Endothelial cell (in vitro differentiated cells): ENCODE measurements at places on chromosomes 12 and 14.
A peak's percentile ranks its signal among the peaks of the same experiment; 100 is the strongest.

GRCh38 chr12:10453156-10453555 lies at the start of gene KLRC1:
TSS of gene KLRC1 (minus strand) at chr12:10453377. CDS start at chr12:10451156, 2,221 bp downstream.
- no peak for DNase-seq
- H3K27ac ChIP-seq, result no peak within 1 kb of the TSS
- no peaks in the 10 kb centered on the region for H3K27me3 ChIP-seq
- H3K4me3 ChIP-seq, result no peak within 1 kb of the TSS

DNA sequence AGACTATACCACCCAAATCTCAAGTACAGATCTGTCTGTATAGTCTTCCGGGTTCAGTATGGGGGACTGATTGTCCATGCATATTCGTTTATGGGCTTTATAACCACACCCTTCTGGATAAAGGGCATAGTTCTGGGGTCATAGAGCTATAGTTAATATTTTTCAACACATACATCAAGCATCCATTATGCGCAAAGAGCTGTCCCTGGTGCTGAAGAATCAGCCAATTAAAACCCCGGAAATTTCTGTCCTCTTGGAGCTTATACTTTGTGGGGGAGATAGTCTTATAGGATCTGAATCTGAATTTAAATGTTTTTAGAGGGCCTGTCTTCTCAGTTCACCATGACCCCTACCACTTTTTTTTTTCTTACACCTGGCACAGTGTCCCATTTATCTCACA lies 256.7 kb downstream of the SUDS3 start:
- H3K36me3 ChIP-seq, result no peaks in the 10 kb centered on the region
- peaks cover 2% of the 10 kb centered on the region for H3K27me3 ChIP-seq
- DNase-seq, result no peak

GRCh38 chr14:102408724-102409123 lies 46.0 kb downstream of the TECPR2 start:
- H3K27ac ChIP-seq, result no peak overlapping the region
- no peaks in the 10 kb centered on the region for H3K27me3 ChIP-seq
- peaks cover 2% of the 10 kb centered on the region for H3K4me1 ChIP-seq
- DNase-seq, result no peak

GRCh38 chr14:55654243-55654642 lies 74.2 kb downstream of the KTN1 start:
- H3K27ac ChIP-seq, result no peak overlapping the region
- DNase-seq, result no peak
- H3K36me3 ChIP-seq, result peaks cover 15% of the 10 kb centered on the region
- H3K27me3 ChIP-seq, result no peaks in the 10 kb centered on the region
- H3K4me3 ChIP-seq, result no peak overlapping the region

- peaks cover 44% of the 10 kb centered on the region for H3K4me1 ChIP-seq
- H3K27ac ChIP-seq, result no peak overlapping the region
- H3K4me3 ChIP-seq, result no peak overlapping the region
- DNase-seq, result no peak
- peaks cover 4% of the 10 kb centered on the region for H3K36me3 ChIP-seq
These were observed 10.7 kb upstream of the KRT80 start for GRCh38 chr12:52202361-52203078.

DNA sequence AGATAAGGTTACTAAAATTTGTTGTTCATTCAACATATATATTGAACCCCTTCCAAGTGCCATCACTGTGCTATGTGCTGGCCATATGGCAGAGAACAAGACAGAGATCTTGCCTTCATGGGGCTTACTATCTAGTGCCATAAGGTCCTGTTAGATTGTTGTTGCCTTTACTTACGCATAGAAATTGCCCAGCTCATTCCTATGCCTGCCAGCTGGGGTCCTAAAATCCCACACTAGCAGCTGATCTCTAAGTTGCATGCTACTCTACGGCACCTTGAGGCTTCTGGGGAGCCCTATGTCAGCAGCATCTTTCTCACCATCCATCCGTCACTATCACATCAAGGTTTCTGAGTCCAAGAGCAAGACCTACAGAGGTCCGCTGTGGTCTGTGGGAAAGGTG lies 1.4 kb upstream of the KCNK10 start:
- H3K4me3 ChIP-seq, result no peak overlapping the region
- peaks cover 8% of the 10 kb centered on the region for H3K4me1 ChIP-seq
- DNase-seq, result no peak
- no peak overlapping the region for H3K27ac ChIP-seq

DNA sequence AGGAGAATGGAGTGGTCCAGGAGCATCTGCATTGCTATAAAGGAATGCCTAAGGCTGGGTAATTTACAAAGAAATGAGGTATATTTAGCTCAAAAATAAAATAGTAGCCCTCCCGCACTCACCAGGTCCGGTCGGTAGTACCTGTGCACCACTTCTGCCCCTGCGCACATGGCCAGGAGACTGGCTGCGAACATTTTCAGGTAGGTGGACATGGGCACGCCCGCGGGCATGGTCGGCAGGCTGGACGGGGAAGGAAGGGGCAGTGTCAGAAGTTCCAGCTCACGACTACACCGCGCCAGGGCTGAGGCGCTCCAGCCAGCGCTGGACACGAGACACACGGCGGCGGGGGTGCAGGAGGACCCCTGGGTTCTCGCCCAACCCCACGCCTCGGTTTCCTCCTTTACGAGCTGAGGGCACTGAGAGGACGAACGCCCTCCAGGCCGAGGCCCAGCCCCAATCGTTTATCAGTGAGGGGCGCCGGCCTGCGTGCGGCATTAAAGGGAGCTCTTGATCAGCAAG lies 9.1 kb upstream of the TDG start:
- DNase-seq, result no peak
- peak overlapping the region; percentile 95 for H3K27ac ChIP-seq
- H3K4me1 ChIP-seq, result peaks cover 16% of the 10 kb centered on the region
- H3K36me3 ChIP-seq, result peaks cover 16% of the 10 kb centered on the region

DNA sequence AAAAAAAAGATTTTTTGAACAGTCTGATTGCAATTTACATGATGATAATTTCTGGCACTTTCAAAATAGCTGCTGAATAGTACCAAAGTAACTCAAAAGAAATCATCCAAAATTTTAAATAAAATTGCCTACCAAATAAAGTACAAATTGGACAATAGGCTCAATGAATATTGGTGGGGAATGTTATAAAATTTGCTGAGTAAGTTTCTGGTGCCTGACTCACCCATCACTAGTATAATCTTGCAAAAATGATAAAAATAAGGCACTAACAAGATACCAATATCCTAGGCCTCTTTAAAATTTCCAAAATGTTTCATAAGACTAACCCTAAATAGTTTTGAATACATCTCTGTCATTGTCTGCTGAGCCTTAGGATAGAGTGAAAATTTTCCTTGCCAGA lies 145.3 kb upstream of the LRFN5 start:
- no peak overlapping the region for H3K27ac ChIP-seq
- no peaks in the 10 kb centered on the region for H3K27me3 ChIP-seq
- H3K4me3 ChIP-seq, result no peak overlapping the region
- no peak for DNase-seq
- H3K36me3 ChIP-seq, result no peaks in the 10 kb centered on the region

DNA sequence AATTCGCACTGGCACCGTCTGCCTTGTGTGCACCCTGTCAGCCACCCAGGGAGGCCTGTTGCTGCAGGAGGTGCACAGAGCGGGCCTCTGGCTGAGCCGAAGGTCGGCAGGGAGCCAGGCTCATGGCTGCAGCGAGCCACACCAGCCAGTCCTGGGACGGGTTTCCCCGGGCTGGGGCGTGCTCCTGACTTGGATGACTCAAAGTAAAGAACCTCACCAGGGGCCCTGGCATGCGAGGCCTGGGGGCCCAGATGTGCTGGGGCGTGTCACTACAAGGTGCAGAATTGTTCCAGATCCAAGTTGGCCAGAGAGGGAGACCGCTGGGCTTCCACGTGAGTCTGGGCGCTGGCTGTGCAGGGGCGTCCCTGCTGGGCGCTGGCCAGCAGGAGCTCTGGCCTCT lies 34.5 kb downstream of the FBRSL1 start:
- no peak overlapping the region for H3K4me3 ChIP-seq
- H3K36me3 ChIP-seq, result peaks cover 1% of the 10 kb centered on the region
- no peaks in the 10 kb centered on the region for H3K4me1 ChIP-seq
- peaks cover 5% of the 10 kb centered on the region for H3K27me3 ChIP-seq
- DNase-seq, result no peak

DNA sequence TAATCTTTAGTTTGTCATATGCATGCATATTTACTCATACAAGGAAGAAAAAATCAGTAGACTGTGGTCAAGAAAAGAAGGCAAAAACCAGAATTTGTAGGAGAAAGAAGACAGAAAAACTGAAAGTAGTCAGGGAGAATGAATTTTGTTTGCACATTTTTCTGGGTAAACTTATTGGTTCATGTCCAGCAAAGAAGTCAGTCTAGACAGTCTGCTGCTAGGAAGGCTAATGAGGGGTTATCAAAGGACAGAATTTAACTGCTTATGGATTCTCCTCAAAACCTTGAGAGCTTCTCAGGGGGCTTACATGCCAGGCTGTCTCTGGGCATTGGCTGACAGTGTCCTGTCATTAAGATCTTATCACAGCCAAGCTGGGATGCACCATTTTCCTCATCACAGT lies 293.9 kb downstream of the RPAP3 start:
- no peaks in the 10 kb centered on the region for H3K36me3 ChIP-seq
- no peaks in the 10 kb centered on the region for H3K27me3 ChIP-seq
- H3K27ac ChIP-seq, result no peak overlapping the region
- no peaks in the 10 kb centered on the region for H3K4me1 ChIP-seq
- H3K4me3 ChIP-seq, result no peak overlapping the region

- H3K4me1 ChIP-seq, result peaks cover 23% of the 10 kb centered on the region
- DNase-seq, result no peak
- H3K27ac ChIP-seq, result no peak overlapping the region
- H3K4me3 ChIP-seq, result no peak overlapping the region
These were observed 93.4 kb upstream of the CPM start for GRCh38 chr12:69026336-69026735.

DNA sequence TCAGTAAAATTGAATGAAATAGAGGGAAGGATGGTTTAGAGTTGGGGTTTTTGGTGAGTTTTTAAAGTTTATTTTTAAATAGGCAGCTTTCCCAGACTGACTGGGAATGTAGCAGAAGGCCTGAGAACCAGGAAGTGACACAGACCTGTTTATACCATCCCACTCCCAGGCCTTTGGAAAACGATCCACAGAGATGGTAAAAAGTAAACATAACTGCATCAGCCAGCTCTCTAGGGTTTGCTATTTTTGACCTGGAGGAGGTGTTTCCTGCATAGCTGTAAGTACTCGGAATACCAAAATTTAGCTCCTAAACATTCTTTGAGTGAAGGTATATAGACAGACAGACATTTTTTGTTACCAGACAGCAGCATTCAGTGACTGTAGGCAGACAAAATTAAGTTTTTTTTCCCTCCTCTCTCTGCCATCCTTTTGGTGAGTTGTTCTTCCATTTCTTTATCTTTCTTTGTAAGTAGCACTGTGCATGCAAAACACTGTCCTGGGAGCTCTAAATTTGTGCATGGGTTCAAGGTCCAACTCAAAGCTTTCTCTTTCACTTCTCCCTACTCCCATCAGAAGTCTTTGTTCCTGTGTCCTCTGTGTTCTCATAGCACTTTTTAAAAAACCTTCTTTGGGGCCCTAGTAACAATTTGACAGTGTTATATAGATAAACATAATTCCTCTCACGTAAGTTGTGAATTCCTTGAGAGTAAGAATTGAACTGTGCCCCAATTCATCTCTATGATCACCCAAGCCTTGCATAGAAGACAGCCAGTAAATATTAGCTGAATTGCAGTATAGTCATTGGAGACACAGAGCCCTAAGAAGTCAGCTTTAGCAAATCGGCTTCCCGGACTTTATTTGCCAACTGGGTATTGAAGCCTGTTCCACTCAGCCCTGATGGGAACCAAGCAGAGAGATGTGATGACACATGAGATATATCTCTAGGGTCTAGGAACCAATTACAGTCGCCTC lies 37.4 kb downstream of the SUSD6 start:
- peak overlapping the region; percentile 43 for H3K27ac ChIP-seq
- peaks cover 20% of the 10 kb centered on the region for H3K36me3 ChIP-seq
- no peak for DNase-seq
- peaks cover 7% of the 10 kb centered on the region for H3K27me3 ChIP-seq

- H3K36me3 ChIP-seq, result no peaks in the 10 kb centered on the region
- no peak for DNase-seq
- peaks cover 8% of the 10 kb centered on the region for H3K4me1 ChIP-seq
- H3K27ac ChIP-seq, result no peak overlapping the region
These were observed 319.2 kb downstream of the BCL11B start for GRCh38 chr14:98952593-98953350.

GRCh38 chr12:13000925-13001774 lies 1.1 kb upstream of the HEBP1 start:
- peak overlapping the region; percentile 99 for H3K27ac ChIP-seq
- H3K4me1 ChIP-seq, result peaks cover 43% of the 10 kb centered on the region
- DNase-seq, result peak; percentile 59
- peaks cover 9% of the 10 kb centered on the region for H3K36me3 ChIP-seq
